Activated CD4-positive, CD25-positive, alpha-beta regulatory T cell treated with anti-CD3 and anti-CD28 coated beads, Interleukin-2, amount 50 U/mL, for 72 hours (primary cell): ENCODE measurements at places on chromosomes 2 and 18.

- DNase-seq, result no peak
Observed at GRCh38 chr2:204529795-204530463, 15.3 kb upstream of the PARD3B start.

GRCh38 chr18:59340817-59341216 lies 18.2 kb downstream of the LMAN1 start:
- no peak for DNase-seq

DNA sequence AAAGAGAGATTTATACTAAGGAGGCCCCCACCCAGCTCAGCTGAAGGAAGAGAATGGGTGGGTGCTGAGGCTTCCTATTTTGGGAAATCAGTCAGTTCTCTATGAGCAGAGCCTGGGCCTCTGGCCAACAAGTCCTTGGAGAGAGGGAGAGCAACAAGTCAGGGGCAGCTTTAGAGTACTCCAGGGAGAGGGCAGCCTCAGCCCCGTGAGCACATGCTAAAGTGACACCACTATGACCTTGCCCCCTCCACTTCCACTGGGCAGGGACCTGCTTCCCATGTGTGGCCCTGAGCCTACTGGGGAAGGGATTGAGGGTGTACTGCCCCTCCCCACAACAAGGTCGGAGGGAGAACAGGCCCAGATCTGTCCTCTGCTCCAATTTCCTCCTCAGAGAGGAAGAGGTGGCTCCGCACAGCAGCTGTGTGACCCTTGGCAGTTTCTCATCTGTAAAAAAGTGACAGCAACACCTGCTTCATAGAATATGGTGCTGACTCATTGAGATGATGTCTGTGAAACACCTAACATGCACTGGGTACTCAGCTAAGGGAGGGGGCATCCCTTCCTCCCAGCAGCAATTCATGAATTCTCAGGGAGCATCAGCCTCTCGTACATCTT lies 72.9 kb downstream of the CLHC1 start:
- DNase-seq, result no peak

DNA sequence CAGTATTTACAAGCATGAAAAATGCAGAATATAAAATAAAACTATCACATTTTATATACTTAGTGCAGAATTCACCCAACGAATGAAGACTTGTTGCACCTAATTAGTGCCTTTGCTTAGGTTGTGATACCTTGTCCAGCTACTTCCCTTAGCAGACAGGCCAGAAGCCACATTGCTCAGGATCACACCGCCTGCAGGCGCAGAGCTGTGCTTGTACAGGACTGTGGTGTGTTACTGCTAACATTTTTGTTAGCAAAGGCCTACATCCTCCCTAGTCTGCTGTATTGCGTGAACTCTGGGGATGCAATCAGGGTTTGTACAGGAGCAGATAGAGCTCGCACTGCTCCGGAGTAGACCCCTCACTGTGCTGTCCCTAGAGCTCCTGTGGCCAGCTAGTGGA lies 336.9 kb downstream of the CBLN2 start:
- DNase-seq, result no peak

GRCh38 chr2:47203995-47204394 lies 48.9 kb upstream of the STPG4 start:
- no peak for DNase-seq

DNA sequence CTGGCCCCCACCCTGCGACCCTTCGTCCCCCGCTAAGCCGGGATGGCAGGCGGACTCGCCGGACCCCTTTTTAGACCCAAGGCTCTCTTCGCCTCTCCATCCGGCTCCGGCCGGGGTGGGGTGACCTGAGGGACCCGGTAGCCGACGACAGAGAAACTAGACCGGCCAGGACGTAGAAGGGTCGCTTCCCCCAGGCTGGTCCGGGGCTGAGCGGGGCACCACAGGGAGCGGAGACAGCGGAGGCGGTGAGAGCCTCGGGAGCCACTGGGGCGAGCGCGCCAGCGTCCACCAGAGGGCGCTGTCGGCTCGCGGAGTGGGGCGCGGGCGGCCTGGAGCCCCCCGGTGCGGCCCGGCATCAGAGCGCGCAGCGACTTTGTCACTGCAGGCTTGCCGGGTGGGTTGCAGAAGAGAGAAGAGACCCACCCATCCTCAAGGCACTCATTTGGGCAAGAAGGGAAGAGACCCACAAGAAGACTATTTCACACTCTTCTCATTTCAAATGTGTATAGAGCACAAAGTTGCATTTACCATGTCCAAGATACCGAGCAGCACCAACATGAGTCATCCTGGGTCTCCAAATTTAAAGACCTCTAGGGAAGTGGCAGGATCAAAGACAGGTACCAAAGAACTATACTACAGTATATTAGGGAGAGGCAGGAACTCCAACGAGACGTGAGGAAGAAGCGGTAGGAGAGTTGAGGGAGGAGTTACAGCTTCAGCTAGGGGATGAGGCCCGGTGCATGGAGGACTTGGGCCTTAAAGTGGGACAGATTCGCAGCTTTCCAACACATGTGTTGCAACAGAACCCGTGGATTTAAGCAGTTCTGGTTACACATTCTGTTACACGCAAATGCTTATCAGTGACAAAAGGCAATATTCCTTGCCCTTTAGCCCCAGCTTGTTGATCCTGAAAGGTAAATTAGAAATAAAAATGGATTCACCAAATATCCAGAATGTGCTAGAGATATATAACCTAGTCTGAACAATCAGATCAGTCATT lies 7.6 kb upstream of the PRKCE start:
- peak; percentile 83 for DNase-seq

DNA sequence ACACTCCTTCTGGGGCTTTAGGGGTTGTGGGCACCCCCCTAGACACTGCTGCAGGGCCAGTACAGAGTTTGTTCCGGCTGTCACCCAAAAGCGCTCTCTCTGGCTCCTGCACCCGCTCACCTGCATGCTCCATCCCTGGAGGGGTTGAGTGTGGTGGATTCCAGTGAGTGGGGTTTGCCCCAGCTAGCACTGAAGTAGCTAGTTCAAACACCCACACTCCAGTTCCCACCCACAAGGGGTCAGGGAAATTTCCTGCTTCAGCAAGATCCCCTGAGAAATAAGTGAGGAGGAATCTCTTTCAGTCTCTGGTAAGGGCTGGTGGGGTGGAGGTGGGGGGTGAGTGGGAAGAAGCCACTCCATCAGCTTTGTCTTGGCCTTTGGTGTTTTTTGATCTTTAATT lies 73.6 kb downstream of the TMEM17 start:
- no peak for DNase-seq

GRCh38 chr2:82913566-82913965 lies 1545.5 kb downstream of the SUCLG1 start:
- DNase-seq, result no peak

- DNase-seq, result no peak
Observed at GRCh38 chr2:187188783-187189631, 259.0 kb downstream of the CALCRL start.

GRCh38 chr2:134129900-134130537 lies 123.9 kb upstream of the MGAT5 start:
- DNase-seq, result no peak

GRCh38 chr2:197124639-197125390 lies 185.8 kb downstream of the ANKRD44 start:
- DNase-seq, result no peak

GRCh38 chr2:100039291-100039980 lies 103.0 kb downstream of the AFF3 start:
- no peak for DNase-seq

- no peak for DNase-seq
Observed at GRCh38 chr2:15472133-15472532, 89.0 kb downstream of the NBAS start.

DNA sequence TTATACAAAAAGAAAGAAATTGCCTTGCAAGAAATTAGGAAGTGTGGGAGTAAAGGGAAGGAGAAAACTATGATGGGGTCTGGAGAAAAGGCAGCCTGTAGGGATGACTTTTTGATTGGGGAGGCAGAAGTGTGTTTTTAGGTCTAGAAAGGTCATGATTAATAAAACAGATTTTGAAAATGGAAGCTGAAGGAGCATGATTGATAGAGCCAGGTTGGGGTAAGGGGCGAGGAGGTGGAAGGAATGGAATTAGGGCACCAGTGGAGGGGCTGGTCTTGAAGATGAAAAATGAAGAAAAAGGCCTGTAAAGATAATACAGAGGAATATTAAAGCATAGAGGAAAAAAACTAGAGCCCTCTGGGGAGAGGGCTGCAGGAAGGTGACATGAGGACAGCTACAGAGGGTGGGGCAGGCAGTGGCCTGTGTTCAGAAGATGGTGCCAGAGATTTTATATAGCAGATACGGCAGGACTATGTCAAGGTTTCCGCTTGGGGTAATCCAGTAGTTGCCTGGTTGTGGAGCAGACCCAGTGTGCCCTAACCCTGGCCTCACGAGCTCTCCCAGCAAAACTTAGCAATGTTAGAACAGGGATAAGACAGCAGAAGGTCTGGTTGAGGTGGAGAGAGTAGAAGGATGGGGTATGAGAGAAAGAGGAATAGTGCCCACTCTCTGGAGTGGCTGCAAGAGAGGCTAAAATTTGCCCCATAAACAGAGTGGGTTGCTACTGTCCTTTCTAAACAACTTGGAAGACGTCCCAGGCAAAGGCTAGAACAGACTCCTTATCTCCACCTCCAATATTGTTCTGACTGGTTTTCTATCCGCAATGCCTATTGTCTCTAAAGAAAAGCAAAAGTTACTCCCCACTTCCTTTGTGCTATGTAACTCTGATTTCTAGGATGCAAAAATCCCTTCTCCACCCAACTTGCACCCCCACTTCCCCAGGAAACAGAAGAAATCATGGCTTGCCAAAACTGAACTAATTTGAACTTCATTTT lies 287.3 kb downstream of the AGPS start:
- no peak for DNase-seq

- no peak for DNase-seq
Observed at GRCh38 chr2:212360068-212360460, 178.5 kb downstream of the ERBB4 start.

- DNase-seq, result no peak
Observed at GRCh38 chr2:205772983-205773382, 90.7 kb downstream of the NRP2 start.

DNA sequence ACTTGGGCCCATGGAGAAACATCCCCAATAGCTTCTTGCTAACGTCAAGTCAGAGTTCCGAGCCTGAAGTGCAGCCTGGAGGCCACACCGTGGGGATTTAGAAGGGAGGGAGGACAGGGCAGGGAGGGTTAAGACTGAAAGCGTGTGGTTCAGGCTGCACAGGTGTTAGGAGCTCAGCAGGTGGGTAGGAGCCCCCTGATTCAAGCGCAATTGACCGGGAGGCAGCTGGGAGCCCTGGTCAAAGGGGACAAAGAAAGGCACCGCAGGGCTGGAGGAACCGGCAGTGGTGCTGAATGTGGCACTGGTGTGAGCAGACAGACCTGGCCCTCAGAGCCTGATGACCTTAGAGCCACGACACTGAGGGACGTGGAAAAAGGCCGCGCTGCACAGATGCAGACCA lies 149.6 kb downstream of the TMEM18 start:
- no peak for DNase-seq

GRCh38 chr2:147865560-147865959 lies 20.7 kb downstream of the ACVR2A start:
- no peak for DNase-seq

- DNase-seq, result no peak
Observed at GRCh38 chr2:46657042-46657504, 177.7 kb downstream of the TMEM247 start.

- DNase-seq, result no peak
Observed at GRCh38 chr2:182593394-182593975, 122.6 kb upstream of the DNAJC10 start.

DNA sequence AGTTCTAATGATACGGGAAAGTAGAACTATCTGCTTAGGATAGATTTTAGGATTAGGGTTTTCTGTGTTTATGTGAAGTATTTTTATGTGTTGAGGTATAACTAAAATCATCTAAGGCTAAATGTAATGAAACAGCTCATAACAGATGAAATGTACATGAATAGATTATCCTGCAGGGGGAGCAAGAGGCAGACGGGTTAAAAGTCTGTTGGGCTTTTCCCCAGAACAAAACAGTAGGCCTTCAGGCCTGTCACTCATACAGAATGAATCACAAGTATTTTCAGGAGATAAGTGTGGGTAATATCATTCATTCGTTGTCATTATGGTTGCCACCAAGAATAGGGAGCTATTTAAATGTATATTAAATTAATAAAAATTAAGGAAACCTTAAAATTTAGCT lies 107.9 kb upstream of the IL1R2 start:
- no peak for DNase-seq
